SK-N-DZ (cell line): ENCODE measurements at places on chromosomes 6 and 20.

- no peak for DNase-seq
These were observed 3.0 kb upstream of the CCN2 start for GRCh38 chr6:131954059-131954774.

GRCh38 chr20:34849778-34850177, 22.9 kb downstream of the GGT7 start:
- no peak for DNase-seq

DNA sequence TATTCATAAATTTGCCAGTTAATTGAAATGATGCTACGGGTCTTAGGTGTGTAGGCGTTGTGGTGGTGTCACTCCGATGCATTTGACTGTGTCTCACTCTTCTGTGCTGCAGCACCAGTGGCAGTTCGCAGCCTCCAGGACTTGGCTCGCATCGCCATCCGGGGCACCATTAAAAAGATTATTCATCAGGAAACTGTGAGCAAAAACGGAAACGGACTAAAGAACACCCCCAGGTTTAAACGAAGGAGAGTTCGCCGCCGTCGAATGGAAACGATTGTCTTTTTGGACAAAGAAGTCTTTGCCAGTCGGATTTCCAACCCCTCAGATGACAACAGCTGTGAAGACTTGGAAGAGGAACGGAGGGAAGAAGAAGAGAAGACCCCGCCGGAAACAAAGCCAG, 17.6 kb downstream of the PCMTD2 start:
- DNase-seq = no peak

- no peak for DNase-seq
These were observed 669.4 kb downstream of the DHX35 start for GRCh38 chr20:39631557-39631956.

DNA sequence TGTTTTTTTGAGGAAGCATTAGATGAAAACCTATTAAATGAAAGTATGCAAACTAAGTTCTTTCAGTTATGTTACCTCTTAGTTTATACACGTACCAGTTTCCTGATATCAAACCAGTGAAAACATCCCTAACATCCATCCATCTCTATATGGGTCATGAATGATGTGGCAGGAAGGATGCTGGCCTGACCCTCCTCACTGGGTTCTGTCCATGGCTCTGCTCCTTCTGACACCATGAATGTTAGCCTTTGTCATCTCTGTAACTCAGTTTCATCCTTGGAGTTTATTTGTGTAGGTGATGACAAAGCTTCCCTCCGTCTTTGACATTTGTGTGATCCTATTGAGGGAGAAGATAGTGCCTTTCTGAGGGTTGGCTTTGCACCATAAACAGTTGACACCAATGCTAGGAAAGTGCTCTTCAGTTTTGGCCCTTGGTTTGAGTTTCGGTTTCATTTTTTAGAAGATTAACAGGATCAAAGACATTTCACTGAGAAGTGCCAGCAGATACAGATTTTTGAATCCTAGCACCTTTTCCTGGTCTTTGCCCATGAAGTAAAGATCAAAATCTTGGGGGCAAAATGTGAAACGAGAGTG, 72.0 kb upstream of the SCGN start:
- no peak for DNase-seq

DNA sequence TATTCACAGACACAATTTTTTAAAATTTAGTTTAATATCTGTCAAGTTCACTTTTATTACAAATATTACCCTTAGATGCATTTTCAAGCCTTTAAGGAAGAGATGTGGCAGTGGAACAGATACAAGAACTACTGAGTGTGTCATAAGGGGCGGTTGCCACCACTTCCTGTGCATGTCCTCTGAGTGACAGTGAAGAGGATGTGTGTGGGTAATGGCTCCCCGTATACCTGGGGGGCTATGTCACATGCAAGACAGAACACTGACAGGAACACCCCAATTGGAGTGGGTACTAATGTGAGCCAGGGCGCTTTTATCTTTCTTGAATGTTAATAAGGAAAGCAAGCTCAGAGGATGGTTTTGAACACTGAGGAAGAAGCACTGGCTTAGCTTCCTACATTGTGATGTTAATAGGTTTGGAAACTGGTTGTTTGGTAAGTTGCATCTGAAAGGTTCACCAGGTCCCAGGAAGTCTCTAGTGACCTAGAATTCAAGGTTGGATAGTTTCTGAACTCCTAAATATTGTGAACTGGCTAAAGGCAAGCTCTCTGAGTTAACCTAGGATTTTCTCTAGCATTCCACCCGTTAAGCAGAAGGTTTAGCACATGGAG, 83.4 kb upstream of the ASF1A start:
- no peak for DNase-seq

- DNase-seq = no peak
These were observed 1.5 kb downstream of the ZCCHC3 start for GRCh38 chr20:298776-299391.

- DNase-seq = peak; percentile 30
These were observed 485.8 kb upstream of the CITED2 start for GRCh38 chr6:139860203-139860602.

- no peak for DNase-seq
These were observed 46.4 kb upstream of the FERMT1 start for GRCh38 chr20:6169251-6169650.

- no peak for DNase-seq
These were observed 142.6 kb downstream of the SOBP start for GRCh38 chr6:107632381-107633136.

DNA sequence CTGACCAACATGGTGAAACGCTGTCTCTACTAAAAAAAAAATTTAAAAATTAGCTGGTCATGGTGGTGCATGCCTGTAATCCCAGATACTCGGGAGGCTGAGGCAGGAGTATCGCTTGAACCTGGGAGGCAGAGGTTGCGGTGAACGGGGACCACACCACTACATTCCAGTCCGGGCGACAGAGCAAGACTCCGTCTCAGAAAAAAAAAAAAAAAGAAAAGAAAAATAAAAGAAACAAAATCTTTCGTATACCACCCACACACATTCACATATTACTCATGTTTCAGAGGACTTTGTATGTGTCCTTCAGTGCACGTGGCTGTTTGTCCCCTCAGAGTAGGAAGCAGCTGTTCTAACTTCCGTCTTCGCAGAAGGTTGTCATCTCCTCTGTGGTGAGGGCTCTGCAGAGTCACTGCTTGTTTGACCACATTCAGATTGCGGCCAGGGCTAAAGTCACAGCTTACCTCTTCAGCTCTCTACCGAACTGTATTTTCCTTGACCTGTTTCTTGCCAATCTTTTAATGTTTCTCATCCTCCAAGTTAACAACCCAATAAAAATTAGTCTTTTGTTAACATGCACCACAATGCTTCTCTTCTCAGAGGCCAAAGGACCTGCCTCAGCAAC, 36.6 kb upstream of the HIVEP1 start:
- DNase-seq = no peak

DNA sequence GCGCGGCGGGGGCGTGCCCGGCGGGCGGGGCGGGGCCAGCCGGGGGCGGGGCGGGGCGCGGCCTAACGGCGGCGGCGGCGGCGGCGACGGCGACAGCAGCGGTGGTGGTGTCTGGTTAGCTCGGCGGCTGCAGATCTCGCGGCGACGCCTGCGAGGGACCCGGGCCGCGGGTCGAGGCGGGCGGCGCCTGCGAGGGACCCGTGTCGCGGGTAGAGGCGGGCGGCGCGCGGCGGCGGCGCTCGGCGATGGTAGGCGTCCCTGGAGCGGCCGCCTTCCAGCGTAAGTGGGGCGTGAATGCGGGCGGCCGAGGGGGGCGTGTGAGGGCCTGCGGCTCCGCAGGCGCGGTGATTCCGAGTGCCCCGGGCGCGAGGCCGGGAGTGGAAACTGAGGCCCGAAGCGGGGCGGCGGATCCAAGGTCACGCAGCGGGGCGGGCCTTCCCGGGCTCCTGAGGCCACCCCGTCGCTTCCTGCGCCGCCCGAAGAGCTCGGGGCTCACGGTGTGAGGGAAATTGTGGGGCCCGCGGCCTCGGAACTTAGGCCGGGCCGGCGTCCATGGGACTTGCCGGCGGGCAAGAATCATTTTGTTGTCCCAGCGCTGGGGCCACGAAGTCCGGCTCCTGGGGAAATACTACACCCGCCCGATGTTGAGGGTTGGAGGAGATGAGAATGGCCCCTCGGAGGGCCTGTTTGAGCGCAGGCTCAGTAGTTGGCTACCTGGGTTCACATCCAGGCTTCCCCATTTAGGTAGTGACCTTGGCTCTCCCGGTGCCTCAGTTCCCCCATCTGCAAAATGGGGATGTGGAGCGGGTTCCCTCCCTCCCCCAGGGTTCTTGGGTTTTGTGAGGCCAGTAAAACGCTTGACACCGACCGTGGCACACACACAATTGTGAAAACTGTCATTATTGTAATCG, at the start of gene CBFA2T2:
CBFA2T2 (plus strand) TSS at position 74 of the 911 bp plus-strand sequence; CDS start at position 246, 172 bp downstream.
- DNase-seq = no peak

GRCh38 chr6:127131275-127131674, 12.8 kb downstream of the RSPO3 start:
- no peak for DNase-seq

DNA sequence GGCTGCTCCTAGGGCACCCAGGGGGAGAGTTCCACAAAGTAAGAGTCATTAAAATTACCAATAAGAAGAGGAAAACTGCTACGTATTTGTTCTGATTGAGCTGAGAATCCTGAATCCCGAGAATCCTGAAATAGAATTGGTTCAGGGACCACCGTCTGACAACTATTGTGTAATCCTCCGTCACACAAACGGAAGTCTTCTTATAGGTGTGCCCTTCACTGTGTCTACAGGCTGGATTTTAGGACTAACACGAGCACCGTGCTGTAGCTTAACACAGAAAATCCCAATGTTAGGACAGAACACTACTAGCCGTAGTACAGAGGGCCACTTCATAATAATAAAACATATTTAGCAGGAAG, 50.6 kb upstream of the RNF182 start:
- DNase-seq = no peak

- no peak for DNase-seq
These were observed 183.0 kb downstream of the TASP1 start for GRCh38 chr20:13455713-13456112.

- DNase-seq = no peak
These were observed 31.3 kb downstream of the SLC26A8 start for GRCh38 chr6:35993150-35993549.

GRCh38 chr6:5569491-5569890, 308.2 kb downstream of the FARS2 start:
- DNase-seq = no peak

- DNase-seq = no peak
These were observed 109.6 kb downstream of the ALDH8A1 start for GRCh38 chr6:134840086-134840867.

DNA sequence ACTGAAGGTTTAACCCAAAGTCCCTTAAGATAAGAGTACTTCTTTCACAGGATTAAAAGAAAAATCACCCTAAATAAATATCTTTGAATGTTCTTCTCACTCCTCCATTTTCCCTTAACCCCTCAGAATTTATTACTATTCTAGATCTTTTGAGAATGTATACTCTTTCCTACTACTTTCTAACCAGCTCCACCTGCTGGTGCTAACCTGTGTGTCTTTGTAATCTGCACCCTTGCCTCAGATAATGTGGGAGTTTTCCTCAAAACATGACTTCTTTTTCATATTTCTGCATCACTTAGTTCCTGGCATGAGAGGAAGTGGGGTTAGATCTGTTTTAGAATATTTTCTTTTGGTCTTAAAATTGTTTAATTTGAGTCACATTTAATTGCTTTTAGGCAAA, 394.2 kb downstream of the BMP2 start:
- no peak for DNase-seq

DNA sequence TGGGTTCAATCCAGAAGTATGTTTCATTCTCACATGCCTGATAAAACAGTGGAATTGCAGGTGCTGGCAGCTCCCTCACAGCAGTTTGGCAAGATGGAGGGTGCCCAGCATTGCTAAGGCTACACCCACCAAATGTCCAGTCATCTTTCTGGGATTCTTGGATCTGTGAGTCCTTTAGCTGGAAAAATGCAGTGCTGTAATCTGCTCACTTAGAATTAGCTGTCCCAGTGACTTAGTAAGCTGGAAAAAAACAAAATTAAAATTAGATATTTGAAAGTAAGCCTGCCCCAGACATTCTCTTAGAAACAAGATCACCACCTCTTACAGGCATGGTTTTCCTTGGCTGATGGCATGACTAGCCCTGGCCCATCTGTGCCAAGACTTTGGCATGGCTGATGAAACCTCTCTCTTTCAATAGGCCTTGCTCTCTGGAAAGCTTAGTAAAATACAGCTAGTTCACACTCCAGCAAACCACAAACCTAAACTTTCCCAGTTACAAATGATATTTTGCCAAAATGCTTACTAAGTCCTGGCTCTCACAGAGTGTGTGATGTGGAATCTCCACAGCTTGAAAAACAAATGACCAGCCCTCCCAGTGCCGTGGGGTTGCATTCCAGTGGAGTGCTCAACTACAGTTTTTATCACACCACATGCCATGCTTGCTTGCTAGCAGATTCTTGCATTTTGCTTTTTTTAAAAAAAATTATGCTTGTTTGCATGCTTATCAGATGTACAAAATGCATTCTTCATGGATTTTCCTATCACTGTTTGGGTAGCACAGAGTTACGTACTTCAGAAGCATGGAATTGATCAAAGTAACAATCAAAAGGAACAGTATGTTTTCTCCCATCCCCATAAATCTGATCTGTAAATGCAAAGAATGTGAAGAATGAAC, 261.5 kb downstream of the EYA4 start:
- DNase-seq = no peak

GRCh38 chr6:12103158-12103557, 91.0 kb downstream of the HIVEP1 start:
- no peak for DNase-seq

- no peak for DNase-seq
These were observed 37.2 kb upstream of the PLCB1 start for GRCh38 chr20:8094850-8095249.

DNA sequence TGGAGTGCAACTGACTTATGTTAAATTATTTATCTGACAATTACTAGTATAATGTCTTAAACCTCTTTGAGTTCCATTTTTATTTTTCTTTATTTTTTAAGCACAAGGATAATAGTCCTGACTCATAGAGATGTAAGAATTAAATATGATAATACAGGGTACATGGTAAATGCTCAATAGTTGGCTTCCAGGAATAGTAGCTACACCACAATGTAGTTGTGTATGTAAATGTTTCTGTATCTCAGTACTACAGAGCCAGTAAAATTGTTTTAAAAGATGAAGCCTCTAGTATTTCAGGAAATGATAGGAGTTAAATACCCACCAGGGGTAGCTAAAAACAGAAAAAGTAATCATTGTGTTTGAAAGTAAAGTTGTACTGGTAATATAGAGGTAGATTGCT, 487.4 kb upstream of the IRAK1BP1 start:
- no peak for DNase-seq

DNA sequence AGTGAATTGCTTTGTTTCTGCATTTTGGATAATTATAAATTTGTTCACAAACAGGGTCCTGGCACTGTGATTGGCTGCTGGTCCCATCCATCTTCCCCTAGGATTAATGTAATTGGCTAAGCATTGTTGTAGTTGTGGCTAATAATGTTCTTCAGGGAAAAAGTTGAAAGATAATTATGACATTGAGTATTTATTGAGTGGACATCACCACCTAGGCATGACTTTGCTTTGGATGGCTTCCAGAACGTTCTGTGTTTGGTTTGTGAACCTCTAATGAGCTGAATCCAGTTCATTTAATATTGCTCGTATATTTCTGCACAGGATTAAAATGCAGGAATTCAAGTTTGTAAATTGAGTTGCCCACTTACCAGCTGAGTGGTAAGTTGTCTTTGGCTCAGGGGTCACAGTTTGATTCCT, 55.1 kb downstream of the ARID1B start:
- peak; percentile 31 for DNase-seq
